Heart right ventricle (tissue), 16 donors: ENCODE measurements at places on chromosomes 5 and 9. TPM values are rescaled to one million over a fixed set of nuclear protein-coding genes. Genes with fewer than 3 reads are reported as not detected.

The GPR151 gene
- not detected for total RNA-seq

The EGFLAM gene
- 3.4 TPM for total RNA-seq

The QRFP gene
- not detected for total RNA-seq

The MARVELD2 gene
- 1.7 TPM for total RNA-seq

The CACNA1B gene
- 0.12 TPM for total RNA-seq

The PCBD2 gene
- total RNA-seq, result 25.2 TPM

The ZSWIM6 gene
- 8.9 TPM for total RNA-seq

The SCGB3A1 gene
- total RNA-seq, result not detected

The PCDHA9 gene
- 0.15 TPM for total RNA-seq

The C8G gene
- 1.9 TPM for total RNA-seq

The OTP gene
- total RNA-seq, result not detected

The PLPP1 gene
- total RNA-seq, result 75.8 TPM
